ENCODE measurements at places on chromosomes 6 and 20. TPM values are rescaled to one million over a fixed set of nuclear protein-coding genes. Genes with fewer than 3 reads are reported as not detected.

SLC22A16 gene
- not detected for total RNA-seq

SLC32A1 gene
- total RNA-seq = not detected

SAMD5 gene
- under 0.01 TPM for total RNA-seq

RHAG gene
- not detected for total RNA-seq

PGC gene
- not detected for total RNA-seq

OGFRL1 gene
- total RNA-seq = 90.8 TPM

STX7 gene
- total RNA-seq = 27.2 TPM

BANF2 gene
- not detected for total RNA-seq

FERMT1 gene
- total RNA-seq = 4.3 TPM

ATF6B gene
- total RNA-seq = 17.3 TPM

RING1 gene
- total RNA-seq = 43.8 TPM

TAAR9 gene
- not detected for total RNA-seq

OR2J3 gene
- total RNA-seq = not detected

SLC52A3 gene
- total RNA-seq = not detected

MUC22 gene
- not detected for total RNA-seq

OVOL2 gene
- total RNA-seq = not detected

ZBTB9 gene
- 4.7 TPM for total RNA-seq

ADGRB3 gene
- under 0.01 TPM for total RNA-seq

KCNK16 gene
- not detected for total RNA-seq

HSPA1L gene
- total RNA-seq = 0.97 TPM

SSTR4 gene
- total RNA-seq = not detected

SIM1 gene
- total RNA-seq = not detected

TNFRSF6B gene
- 31.5 TPM for total RNA-seq

NTSR1 gene
- total RNA-seq = under 0.01 TPM

PKIB gene
- 12.2 TPM for total RNA-seq

ADIG gene
- total RNA-seq = not detected

TRMT11 gene
- total RNA-seq = 29.6 TPM

TOP1 gene
- 10.3 TPM for total RNA-seq

RIMS4 gene
- total RNA-seq = under 0.01 TPM

SLC35D3 gene
- total RNA-seq = not detected

FAM83C gene
- not detected for total RNA-seq

THBS2 gene
- 478 TPM for total RNA-seq

EEF1E1 gene
- 35.8 TPM for total RNA-seq

ADGRF5 gene
- total RNA-seq = 0.86 TPM

ZNF311 gene
- 0.97 TPM for total RNA-seq

OPN5 gene
- total RNA-seq = not detected

TENT5A gene
- total RNA-seq = 22.9 TPM

BCL2L1 gene
- total RNA-seq = 82.8 TPM

C6orf141 gene
- total RNA-seq = 0.43 TPM

PPP1R16B gene
- not detected for total RNA-seq

TREM2 gene
- not detected for total RNA-seq

PHACTR2 gene
- total RNA-seq = 62.5 TPM

TTLL9 gene
- not detected for total RNA-seq

CD24 gene
- 1.3 TPM for total RNA-seq

ZSCAN12 gene
- 8.1 TPM for total RNA-seq

TREM1 gene
- total RNA-seq = not detected
